Lower lobe of right lung (tissue), 2 donors: ENCODE measurements at places on chromosomes 12 and 14.

DNA sequence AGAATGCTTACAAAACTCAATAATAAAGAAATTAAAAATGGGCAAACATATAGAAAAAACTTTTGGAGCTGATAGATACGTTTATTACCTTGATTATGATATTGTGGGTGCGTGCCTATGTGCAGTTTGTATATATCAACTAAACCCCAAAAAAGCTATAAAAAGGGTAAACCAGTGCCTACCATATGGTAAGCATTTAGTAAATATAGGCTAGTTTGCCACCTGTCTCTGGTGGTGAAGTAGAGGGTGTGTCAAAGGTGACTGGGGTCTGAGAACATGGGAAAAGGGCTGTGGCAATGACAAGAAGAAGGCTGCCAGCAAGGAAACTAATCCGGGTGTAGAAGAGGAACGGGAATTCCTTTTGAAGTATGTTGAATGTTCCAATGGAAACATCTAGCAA is 18.3 kb downstream of the GALNT8 start:
- no peak for DNase-seq

DNA sequence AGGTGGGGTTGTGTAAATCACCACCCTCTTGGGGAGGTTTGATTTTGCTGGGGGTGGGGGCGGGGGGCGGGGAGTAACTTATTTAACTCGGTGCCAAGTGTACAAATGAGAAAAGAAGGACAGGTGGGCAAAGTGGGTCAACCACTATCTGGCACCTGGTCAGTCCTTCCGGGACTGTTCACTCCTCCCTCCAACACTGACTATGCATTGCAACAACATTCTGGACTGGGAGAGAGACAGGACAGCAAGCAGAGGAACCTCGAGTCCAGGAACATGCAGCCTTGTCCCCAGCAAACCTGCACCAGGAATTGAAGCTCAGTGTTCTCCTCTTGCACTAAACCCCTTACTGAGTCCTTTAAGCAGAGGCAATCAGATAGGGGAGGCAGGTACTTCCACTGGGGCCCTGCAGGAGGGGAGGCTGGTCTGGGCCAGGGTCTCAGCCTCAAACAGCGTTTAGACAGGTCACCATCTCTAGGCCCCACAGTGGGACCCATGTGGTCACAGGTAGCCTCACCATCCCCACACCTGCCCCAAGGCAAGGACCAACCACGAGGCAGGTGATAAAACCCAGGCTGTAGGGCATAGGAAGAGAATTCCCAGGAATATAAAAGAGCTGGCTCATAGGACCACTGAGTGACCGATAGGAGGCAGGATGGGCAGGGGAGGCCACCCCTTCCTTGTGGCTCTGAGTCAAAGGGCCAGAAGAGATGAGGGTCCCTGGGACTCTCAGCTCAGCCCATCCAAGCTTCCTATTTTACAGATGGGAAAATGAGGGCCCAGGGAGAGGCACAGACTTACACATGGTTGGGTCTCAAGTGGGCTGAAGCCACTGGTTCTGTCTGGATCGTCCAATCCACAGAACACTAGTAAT is 9.8 kb downstream of the CCDC85C start:
- no peak for DNase-seq

GRCh38 chr12:127284870-127285431 is 982.0 kb upstream of the TMEM132C start:
- DNase-seq, result no peak

- no peak for DNase-seq
Measured at GRCh38 chr14:75342762-75343599, 64.4 kb downstream of the FOS start.

- DNase-seq, result no peak
Measured at GRCh38 chr14:95360828-95361227, 41.1 kb upstream of the CLMN start.

GRCh38 chr14:28770630-28771029 is 4.0 kb downstream of the FOXG1 start:
- DNase-seq, result no peak

DNA sequence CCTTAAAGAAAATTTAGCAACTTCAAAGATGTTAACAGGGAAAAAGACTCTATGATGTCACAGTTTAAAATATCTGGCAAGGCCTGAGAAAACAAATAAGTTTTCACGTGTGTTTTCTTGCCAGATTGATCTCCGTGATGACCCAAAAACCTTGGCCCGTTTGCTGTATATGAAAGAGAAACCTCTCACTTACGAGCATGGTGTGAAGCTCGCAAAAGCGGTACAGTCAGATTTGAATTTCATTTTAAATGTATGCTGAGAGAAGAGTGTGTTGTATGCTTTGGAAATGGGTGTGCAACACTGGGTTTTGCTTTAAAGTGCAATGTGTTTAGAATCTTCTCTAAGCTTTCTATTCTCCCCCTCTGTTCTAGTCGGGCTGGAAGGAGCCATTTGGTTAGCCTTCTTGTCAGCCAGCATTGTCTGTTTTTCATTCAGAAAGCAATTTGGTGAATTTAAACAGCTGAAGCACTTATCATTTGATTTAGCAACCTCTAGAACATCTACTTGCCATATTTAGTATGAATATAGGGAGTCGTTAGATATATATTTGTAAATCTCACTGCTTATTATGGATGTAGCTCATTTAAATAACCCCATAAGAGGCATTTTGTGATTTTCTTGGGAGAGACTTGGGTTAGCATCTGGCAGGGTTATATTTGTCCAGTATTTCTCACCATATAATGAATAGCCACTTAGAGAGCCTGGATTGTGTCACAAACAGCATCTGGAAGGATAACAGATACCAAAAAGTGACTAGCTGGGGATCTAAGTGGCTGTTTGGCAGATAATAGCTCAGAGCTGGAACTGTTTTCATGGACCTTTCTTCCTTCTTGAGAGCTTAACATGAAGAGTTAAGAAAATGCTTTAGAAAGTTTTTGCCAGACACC is 35.5 kb downstream of the GPHB5 start:
- no peak for DNase-seq
